ENCODE measurements at places on chromosomes 4 and X.

DNA sequence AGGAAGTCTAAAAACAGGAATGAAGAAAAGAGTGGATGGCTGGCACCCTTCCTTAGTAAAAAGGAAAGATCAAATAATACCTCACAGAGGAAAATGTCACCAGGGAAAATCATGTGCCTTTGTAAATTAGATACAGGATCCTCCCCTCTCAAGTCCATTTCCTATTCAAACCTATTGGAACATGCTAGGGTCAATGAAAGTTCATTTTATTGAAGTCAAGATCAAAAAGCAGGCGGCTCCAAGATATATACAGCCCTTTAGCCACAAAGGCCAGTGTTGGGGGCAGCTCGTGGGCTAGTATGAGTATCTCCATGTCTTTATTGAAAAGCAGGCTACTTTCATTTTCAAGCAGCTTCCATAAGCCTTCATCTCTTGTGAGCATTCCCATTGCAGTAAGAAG lies 141.1 kb downstream of the QDPR start:
- DNase-seq, result no peak

DNA sequence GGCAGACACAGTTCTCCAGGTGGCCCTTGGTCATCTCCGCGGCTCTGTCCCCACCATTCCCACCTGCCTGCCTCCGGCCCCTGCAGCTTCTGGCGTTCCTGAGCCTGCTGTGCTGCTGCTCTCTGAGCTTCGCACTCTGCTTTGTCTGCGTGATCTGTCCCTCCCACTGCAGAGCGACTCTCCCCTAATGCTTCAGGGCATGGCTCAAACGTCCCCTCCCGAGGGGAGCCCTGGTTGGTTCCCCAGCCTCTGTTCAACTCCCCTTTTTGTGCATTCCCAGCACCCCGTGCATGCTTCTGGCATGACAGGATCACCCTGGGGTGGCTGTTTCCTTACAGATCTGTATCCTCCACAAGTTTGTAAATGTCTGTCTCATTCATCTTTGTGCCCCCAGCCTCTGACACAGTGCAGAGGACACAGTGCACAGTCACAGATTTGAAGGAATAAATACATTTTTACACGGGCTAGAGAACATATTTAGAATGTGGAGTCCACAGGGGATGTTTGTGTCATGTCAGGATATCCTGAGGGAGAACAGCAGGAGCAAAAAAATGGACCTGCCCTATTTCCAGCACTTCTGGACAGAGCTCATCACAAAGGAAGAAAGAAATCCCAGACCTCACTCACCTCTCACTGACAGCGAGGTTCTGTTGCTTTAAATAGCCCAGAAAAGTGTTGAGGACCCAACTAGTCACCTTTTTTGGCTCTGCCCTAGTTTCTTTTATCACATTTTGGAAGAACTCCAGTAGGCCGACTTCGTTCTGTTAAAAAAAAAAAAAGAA lies 72.6 kb downstream of the GATB start:
- DNase-seq, result no peak

- DNase-seq, result no peak
Observed at GRCh38 chr4:159042097-159042605, 60.7 kb upstream of the RAPGEF2 start.

DNA sequence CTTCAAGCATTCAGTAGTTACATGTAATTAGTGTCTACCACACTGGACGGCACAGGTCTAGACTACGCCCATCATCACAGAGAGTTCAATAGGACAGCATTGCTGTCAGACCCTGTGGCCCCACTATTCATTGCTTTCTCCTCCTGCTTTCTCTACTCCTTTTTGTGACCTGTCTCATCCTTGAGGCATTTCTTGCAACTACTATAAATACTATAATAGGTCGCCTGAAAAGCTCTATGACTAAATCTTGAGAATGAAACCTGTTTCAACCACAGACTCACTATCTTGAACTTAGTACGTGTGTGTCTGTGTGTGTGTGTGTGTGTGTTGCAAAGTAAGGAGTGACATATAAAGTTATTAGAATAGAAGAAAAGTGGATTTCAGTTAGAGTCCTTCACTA lies 252.9 kb upstream of the KLF3 start:
- DNase-seq, result no peak

DNA sequence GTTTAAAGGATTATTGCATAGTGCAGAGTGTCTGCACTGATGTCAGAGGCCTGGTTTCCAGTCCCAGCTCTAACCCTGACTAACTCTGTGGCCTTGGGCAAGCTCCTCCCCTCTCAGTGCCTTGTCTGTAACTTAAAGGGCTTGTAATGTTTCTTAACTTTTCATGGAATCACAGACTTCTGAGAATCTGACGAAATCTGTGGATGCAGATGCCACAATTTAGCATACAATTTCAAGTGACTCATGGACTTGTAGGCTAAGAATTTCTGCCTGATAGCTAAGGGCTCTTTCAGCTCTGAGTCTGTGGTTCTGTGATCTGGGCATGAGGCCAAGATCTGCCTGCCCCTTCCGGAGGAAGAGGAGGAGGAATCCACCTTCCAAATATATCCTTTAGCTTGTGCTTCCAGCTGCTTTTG lies 236.9 kb downstream of the AR start:
- DNase-seq, result peak; percentile 52

DNA sequence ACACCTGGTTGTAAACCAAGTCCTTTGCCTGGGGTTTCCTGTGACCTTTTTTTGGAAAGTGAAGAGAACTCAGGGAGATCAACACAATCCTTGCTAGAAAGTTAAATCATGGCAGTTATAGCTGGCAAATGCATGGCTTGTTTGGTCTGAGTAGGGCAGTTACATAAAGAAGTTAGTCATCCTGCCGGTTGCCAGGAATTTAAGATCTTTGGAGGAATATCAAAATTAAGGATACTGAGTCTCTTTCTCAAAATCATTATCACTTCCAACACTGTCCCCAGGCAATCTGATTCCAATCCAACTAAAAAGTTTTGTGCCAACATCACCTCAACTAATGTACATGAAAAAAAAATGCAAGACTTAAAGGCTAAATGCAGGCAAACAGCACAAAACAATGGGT lies 40.3 kb downstream of the C4orf54 start:
- DNase-seq, result no peak

DNA sequence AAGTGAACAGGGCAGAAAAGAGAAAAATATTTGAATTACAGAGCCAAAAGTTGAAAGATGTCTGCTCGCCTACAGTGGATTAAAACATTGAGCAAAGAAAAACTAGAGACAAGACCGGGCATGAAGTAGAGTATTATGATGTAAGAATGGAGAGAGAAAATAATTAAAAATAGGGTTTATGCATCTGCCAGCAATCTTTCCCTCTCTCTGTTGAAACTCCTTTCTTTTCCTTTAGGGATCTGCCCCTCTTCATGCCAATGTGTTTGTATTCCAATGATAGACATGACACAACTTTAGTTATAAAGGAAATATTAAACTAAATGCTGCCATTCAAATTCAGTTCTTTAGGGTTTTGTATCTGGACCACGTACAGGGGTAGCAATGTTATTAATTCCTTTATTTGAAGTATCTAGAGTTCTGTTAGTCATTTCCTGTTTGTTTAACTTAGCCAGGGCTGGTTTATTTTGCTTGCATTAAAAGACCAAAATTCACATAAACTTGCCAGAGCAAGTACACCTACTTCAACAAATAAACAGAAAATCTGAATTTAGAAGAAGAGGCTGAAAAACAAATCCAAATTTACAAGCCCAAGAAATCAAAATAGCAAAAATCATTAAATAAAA lies 202.6 kb downstream of the SPOCK3 start:
- no peak for DNase-seq

- DNase-seq, result no peak
Observed at GRCh38 chr4:98604723-98605122, 53.7 kb downstream of the TSPAN5 start.

DNA sequence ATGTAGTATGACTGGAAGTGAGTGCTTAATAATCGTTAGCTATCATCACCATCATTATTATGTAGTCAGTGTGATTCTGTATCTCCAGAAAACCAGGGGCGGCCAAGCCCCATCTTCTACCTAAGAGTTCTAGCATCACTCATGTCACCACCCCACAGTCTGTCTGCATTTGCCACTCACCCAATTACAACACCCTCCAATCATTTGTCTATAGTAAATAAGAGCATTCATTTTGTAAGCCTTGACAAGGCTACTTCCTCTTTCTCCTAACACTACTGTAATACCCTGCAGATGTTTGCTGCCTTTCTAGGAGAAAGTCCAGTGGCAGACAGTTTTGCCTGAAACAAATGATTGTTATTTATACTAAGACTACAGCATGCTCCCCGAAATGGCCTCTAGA lies 15.8 kb upstream of the IL21 start:
- no peak for DNase-seq

- DNase-seq, result no peak
Observed at GRCh38 chr4:67084783-67085182, 460.5 kb downstream of the CENPC start.

GRCh38 chr4:81380437-81380836 lies 91.3 kb downstream of the RASGEF1B start:
- DNase-seq, result no peak

- no peak for DNase-seq
Observed at GRCh38 chrX:112839856-112840255, 775 bp downstream of the AMOT start.

DNA sequence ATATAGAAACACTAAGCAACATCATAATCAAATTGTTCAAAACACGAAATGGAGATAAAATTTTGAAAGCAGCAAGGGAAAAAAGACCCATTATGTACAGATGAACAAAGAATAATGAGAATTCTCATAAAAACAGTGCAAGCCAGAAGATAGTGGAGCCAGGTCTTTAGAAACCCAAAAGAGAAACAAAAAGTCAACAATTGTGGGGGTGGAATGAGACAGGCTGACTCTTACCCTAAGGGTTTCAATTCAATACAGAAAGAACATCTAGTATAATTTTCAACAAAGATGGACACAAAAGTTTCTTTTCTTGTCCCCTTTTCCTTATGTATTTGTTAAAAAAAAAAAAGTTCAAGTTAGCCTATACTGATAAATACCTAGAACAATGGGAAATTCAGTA lies 34.0 kb upstream of the MAGEB2 start:
- no peak for DNase-seq

- DNase-seq, result no peak
Observed at GRCh38 chrX:134727363-134727762, 69.1 kb upstream of the PLAC1 start.

DNA sequence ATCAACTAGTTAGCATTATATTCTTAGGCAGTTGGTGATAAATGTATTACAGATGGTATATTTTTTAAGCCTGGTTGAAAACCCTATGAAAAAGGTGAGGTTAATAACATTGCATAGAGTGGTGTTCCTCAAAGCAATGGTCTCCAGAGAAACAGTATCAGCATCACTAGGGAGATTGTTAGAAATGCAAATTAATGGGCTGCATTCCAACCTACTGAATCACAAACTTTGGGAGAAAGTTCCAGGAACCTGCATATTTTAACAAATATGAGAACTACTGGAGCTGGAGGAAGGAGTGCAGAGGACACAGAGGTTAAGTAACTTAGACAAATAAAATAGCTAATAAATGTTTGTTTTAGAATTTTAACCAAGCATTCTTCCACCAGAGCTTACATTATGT lies 166.9 kb upstream of the PCDH10 start:
- no peak for DNase-seq

DNA sequence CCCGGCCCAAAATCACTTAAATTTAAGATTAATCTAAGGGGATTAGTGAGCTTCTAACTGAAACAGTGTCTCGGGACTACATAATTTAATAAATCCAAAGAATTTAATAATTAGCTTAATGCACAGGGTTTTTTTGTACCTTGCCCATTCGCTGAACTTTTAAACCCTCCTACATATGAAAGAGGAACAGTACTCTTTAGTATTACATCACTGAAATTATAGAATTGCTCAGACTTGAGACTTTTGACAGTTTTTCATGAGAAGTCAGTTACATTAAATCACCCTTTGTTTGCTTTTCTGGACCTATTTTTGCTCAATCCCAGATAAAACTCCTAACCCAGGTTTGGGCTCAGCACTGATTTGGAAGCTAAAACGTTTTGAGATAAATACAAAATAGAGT lies 2.4 kb upstream of the TADA2B start:
- no peak for DNase-seq

DNA sequence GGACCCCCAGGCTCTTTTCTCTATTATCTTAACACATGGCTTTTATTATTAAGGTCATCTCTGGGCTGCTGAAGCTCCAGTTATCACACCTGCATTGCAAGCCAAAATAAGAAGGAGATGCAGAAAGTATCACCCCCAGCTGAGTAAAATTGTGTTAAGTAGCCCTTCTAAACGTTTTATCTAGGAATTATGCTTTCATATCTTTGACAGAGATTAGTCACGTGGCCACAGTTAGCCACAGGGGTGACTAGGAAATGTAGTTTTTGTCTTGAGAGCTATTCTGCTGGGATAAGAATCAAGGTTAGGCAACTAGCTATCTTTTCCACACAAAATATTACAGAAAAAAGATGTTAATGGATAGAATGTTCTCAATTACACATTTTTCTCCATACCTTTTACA lies 102.1 kb downstream of the ANXA3 start:
- DNase-seq, result no peak

GRCh38 chrX:11733614-11734013 lies 24.4 kb upstream of the MSL3 start:
- no peak for DNase-seq

GRCh38 chr4:25113915-25114904 lies 46.0 kb downstream of the SEPSECS start:
- peak; percentile 35 for DNase-seq

- DNase-seq, result no peak
Observed at GRCh38 chrX:114841051-114841450, 176.4 kb downstream of the IL13RA2 start.

GRCh38 chr4:2126309-2127043 lies 67.3 kb downstream of the NAT8L start:
- DNase-seq, result no peak

- DNase-seq, result peak; percentile 88
Observed at GRCh38 chr4:40309250-40309774, 25.8 kb upstream of the CHRNA9 start.

- no peak for DNase-seq
Observed at GRCh38 chrX:44144177-44144945, 171.2 kb upstream of the NDP start.

DNA sequence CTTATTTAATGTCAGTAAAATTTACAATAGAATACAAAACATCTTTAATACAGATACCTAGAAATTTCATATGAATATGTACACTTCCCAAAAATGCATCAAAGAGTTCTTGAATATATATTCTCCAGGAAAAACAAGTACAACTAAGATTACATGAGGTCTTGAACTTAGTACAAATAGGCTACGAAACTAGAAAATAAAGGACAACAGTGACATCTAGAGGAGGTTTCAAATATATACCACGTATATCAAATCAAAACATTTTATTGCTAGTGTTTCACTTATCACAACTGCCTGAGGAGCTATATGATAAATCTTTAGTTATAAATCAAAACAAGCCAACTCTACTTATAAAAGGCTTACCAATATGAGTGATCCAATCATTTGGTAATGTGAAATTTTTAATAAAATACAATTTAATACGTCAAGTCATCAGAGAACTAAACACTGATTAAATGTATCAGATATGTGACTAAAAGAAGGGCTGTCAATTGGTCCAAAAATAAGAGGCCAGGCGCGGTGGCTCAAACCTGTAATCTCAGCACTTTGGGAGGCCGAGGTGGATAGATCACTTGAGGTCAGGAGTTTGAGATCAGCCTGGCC lies 36.6 kb downstream of the ANAPC10 start:
- DNase-seq, result no peak

Measured in head of caudate nucleus (tissue), 42 donors.